ENCODE measurements at places on chromosomes 1 and 21. TPM values are rescaled to one million over a fixed set of nuclear protein-coding genes. Genes with fewer than 3 reads are reported as not detected.

GRCh38 chr1:7886405-7886745 is 33.5 kb upstream of the UTS2 start:
- no peak for DNase-seq

GRCh38 chr1:196442366-196442765 is 165.9 kb downstream of the KCNT2 start:
- DNase-seq = no peak

GRCh38 chr1:31799196-31799894 is 16.5 kb downstream of the SPOCD1 start:
- DNase-seq = no peak

DNA sequence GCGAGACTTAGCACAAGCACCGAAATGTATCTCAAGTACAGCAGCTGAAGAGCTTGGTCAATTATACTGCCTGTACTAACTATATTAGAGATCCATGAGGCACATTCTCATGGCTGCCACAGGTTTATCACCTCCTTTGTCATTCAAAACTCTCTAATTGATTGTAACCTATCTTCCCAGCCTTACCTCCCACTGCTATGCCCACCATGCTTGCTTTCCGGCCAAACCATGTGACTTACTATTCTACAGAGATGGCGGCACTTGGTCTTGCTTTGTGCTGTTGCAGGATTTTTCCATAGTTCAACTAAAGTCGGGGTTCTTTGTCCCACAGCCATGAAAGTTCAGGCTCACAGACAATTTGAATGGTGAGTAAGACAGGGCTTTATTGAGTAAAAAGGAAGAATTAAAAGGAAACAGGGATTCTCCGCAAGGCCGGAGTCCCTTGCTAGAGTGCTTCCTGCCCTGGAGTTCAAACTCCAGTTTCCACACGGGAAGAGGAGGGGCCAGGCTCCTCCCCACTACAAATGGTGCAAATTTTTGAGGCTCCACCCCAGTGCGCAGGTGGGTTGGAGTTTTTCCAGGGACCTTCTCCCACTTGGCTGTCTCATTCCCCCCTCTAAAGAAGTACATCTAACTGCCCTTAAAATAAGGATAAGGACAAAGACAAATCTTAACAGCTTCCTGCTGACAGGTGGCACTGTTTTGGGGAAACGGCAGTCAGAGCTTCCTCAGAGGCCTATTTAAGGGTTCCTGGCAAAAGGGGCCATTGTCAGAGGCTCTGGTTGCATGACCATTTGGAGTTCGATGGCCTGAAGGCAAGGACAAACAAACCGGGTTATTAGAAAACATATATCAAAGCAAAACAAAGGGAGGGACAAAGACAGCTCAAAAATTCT is 28.7 kb downstream of the FMO2 start:
- DNase-seq = no peak

- DNase-seq = peak; percentile 81
Measured at GRCh38 chr1:192807211-192808162, 1.4 kb upstream of the RGS2 start.

DNA sequence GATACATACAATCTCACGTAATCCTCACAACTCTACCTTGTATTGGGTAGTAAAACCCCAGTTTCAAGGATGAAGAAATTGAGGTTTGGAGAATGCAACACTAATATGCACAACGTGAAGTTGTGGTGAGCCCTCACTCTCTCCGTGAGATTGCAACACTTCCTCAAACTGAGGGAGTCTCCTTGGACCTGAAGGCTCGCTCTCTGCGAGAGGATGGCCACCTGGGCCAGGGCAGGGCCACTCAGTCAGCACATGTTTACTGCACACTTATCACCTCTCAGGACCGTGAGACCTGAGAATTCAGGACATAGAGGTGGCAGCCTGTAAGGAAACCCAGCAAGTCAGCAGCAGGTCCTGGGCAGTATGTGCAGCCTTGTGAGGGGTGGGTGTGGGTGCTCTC is 8.7 kb downstream of the SH3BP5L start:
- DNase-seq = no peak

DNA sequence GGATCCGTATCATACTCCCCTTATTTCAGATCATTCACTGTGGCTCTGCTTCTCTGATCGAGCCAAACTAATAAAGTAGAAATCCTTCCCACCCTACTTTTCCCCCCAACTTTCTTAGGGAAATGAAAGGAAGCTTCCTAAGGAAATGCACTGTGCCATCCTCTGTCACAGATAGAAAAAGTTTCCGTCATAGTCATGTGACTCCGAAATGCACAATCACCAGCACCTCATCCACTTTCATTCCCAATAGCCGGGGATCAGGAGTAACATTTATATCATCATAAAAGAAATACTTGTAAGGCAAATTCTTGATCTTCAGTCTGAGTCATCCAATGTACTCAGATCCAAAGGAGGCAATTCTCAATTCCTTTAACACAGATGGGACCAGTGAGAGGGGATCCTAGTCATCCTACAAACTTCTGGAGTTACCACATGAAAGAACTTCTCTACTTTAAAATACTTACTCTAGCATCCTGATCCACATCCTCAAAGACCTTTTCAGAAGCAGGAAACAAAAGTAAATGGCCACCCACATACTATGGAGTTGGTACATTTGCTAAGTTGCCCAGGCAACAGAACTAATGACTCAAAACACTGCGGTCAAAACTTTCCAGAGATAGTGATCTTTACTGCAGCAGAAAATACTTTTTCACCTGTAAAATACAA is 97.8 kb upstream of the ZC3H11B start:
- DNase-seq = no peak

GRCh38 chr21:17818186-17819113 is 706 bp downstream of the C21orf91 start:
- DNase-seq = peak; percentile 62

- DNase-seq = peak; percentile 63
Measured at GRCh38 chr1:208156741-208157140, 87.4 kb downstream of the PLXNA2 start.

- DNase-seq = no peak
Measured at GRCh38 chr21:45622416-45623097, 21.0 kb upstream of the PCBP3 start.

DNA sequence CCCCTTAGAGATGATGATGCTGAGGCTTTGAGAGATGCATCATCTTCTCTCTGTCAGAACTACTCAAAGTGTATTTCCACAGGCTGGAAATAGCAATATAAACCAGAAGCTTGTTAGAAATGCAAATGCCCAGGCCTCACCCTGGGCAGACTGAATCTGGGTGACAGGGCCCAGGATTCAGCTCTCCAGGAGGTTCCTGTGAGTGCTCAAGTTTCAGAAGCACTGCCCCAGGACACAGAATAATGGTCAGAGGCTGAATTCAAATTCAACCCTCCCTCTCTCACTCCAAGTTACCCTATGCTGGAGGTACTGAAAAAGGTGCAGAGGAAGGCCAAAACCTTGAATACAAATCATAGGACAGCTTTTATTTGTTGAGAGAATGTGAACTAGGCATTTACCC is 98.5 kb upstream of the NGF start:
- no peak for DNase-seq

GRCh38 chr1:41366455-41367287 is 5.4 kb downstream of the FOXO6 start:
- DNase-seq = peak; percentile 52

RIMS3 gene
- total RNA-seq = 1.7 TPM

AGT gene
- 1.7 TPM for total RNA-seq

KRTAP12-4 gene
- total RNA-seq = not detected

AQP10 gene
- 0.64 TPM for total RNA-seq

NES gene
- 57.4 TPM for total RNA-seq

NUP210L gene
- total RNA-seq = 0.26 TPM

CEP350 gene
- total RNA-seq = 89.8 TPM

Data from lung (tissue), 17 donors.